ENCODE measurements at places on chromosomes 7 and 10. TPM values are rescaled to one million over a fixed set of nuclear protein-coding genes. Genes with fewer than 3 reads are reported as not detected.

The OPALIN gene
- not detected for total RNA-seq

The CCDC172 gene
- total RNA-seq, result not detected

The PPIF gene
- total RNA-seq, result 23.9 TPM

The ACTL6B gene
- total RNA-seq, result not detected

The PLXDC2 gene
- 101 TPM for total RNA-seq

The PNLIPRP3 gene
- total RNA-seq, result not detected

The PGAM1 gene
- total RNA-seq, result 171 TPM

The FKBP6 gene
- total RNA-seq, result not detected

The OR6V1 gene
- not detected for total RNA-seq

The CHAT gene
- not detected for total RNA-seq

The EPO gene
- not detected for total RNA-seq

The ACSM6 gene
- not detected for total RNA-seq

The UNCX gene
- not detected for total RNA-seq

The OR2A5 gene
- total RNA-seq, result not detected

The SLC37A3 gene
- total RNA-seq, result 59.0 TPM

The GDF10 gene
- 18.6 TPM for total RNA-seq

The ENTPD1 gene
- total RNA-seq, result 62.5 TPM

The JAKMIP3 gene
- total RNA-seq, result 0.60 TPM

The LRRD1 gene
- 0.14 TPM for total RNA-seq

The PHKG1 gene
- 3.8 TPM for total RNA-seq

The SPDYE16 gene
- total RNA-seq, result 0.10 TPM

The RGR gene
- not detected for total RNA-seq

Data from posterior vena cava (tissue), 2 donors.